Midbrain (tissue), 1 donor: ENCODE measurements at places on chromosomes 13 and 19.

DNA sequence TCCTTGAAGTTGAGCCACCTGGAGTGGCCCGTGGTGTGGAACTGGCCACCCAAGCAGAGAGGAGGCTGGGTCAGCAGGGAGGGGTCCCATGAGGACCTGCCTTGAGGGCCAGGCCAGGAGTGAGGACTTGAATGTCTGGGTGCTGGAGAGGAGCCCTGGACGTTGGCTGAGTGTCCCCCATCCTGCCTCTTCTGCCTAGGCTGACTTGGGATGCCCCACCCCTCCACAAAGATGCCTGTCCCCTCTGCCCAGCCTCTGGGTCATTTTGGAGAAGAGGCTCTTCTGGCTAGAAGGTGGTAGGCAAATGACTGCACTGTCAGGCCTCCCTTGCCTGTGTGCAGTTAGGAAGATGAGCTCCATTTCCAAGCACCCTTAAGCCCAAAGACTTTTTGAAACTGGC is 1.7 kb downstream of the SSBP4 start:
- no peak for DNase-seq

- DNase-seq: no peak
Measured at GRCh38 chr13:50244713-50245574, 229.7 kb downstream of the KCNRG start.

GRCh38 chr13:87444135-87444534 is 227.0 kb upstream of the SLITRK5 start:
- no peak for DNase-seq

GRCh38 chr19:3369337-3370213 is 3.2 kb downstream of the NFIC start:
- DNase-seq: peak; percentile 63

- DNase-seq: no peak
Measured at GRCh38 chr19:4906963-4907362, 2.3 kb upstream of the UHRF1 start.

DNA sequence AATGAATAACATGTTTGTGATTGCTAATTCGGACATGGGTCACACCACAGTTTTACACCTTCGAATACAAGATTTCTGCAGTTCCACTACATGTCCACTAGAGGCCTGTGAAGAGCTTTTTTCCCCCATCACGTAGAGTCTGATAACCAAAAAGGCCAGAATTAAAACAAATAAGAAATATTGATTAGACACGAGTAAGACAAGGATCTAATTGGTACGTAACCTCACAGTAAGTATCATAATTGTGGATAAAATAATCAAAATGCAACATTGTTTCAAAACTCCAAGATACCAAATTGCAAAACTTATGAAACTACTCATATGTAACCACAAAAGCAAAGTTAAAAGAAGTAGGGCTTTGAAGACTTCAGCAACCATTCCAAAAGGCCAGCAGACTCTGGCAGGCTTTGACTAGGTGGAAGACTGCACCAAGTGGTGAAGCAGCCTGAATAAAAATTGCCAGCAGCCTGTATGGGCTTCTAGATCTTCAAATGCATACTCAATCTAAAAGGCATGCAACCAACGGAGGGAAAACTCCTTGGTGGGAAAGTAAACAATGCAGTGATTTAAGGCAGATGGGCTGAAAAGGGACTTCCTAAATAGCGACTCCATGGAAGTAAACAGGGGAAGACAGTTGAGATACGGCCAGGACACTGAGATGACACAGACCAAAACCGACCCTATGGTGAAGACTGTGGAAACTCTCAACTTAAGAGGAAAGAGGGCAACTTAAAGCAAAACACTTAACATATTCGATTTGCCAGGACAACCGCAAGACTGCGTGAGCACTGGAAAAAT is 56.7 kb downstream of the STARD13 start:
- peak; percentile 61 for DNase-seq

- DNase-seq: no peak
Measured at GRCh38 chr13:29684441-29684840, 89.0 kb upstream of the SLC7A1 start.

GRCh38 chr13:98517576-98518310 is 59.2 kb downstream of the STK24 start:
- DNase-seq: no peak

GRCh38 chr13:77532983-77533382 is 2.5 kb upstream of the SCEL start:
- no peak for DNase-seq

DNA sequence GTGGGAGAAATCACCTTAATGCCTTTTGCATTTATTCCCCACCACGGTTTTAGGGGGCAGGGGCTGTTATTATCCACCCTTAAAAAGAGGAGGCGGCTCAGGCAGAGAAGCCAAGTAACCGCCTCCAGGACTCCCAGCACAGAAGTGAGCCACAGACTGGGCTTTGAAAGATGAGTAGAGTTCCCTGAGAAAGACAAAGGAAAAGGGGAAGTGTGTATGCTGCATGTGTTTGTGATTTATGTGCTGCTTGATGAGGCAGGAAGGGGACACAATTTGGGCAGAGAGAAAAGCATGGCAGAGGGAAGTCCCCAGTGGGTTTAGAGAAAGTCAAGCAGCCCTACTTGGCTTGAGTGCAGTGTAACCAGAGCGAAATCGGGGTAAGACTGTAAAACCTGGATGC is 85.0 kb downstream of the DOCK9 start:
- DNase-seq: no peak

GRCh38 chr13:98142380-98143156 is at the start of gene FARP1:
TSS of gene FARP1 (plus strand) at chr13:98143094. CDS start at chr13:98213243, 70,149 bp downstream.
- DNase-seq: peak; percentile 68

DNA sequence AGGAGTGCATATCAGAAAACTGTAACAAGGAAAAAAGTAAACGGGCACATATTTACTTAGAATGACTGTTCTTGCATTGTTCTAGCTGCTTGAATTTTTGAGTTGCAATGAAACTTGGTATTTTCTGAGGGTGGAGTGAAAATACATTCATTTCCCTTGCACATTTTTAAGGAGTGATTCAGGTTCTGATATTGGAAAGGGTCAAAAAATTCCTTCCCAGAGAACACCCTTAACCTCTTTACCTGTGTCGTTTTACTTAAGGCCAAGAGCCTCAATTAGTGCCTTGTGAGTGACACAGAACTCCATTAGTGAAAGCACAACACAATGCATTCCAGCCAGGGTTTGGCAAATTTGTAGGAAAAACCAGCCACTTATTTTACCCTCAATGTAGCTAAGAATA is 2.3 kb downstream of the ITGBL1 start:
- no peak for DNase-seq

DNA sequence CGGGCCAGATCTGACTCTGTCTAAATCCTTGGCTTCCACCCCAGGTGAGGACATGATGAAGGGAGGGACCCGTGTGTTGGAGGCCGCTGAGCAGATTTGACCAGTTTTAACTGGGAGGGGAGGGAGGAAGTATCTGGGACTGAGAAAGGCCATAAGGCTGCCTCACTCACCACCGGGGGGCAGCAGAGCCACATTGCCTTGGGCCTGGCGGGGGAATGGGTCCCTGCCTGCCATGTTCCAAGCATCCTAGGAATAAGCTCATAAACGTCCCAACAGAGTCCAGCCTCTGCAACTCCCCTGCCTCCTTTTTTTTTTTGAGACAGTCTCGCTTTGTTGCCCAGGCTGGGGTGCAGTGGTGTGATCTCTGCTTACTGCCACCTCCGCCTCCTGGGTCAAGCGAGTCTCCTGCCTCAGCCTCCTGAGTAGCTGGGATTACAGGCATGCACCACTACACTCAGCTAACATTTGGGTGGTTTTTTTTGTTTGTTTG is 15.5 kb downstream of the MAST3 start:
- DNase-seq: peak; percentile 88

- DNase-seq: no peak
Measured at GRCh38 chr19:18234194-18234593, 8.0 kb upstream of the PDE4C start.

GRCh38 chr19:51706885-51707284 is 13.8 kb downstream of the SPACA6 start:
- no peak for DNase-seq

DNA sequence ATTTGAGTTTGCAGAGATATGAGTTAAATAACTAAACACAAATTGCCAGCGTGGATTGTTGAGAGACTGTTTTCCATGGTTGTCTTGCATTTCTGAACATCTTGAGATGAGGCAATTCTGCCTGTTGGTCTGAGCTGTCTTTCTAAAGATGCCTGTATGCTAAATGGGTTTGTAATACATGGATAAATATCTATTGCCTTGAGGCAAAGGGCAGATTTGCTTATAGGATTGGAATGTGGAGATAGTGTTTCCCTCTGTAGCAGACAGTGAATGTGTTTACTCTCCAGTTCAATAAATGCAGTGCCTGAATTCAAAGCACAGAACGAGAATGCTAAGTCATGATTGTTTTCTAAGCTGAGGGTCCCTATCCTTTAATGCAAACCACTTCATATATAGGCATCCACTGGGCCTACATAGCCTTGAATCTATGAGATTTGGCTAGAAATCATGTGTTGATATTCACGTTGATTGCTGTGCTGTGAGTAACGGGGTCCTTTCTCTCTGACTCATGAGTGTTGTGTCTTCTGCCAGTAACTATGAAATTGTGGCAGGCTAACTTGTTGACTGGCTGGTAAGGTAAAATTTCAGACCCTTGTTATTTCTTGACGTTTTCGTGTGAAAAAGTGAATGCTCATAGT is 2554.8 kb downstream of the PCDH9 start:
- no peak for DNase-seq

GRCh38 chr19:51726049-51726448 is 2.3 kb upstream of the HAS1 start:
- DNase-seq: peak; percentile 85

- DNase-seq: no peak
Measured at GRCh38 chr13:31436478-31436877, 236.7 kb downstream of the B3GLCT start.

- DNase-seq: no peak
Measured at GRCh38 chr13:28532388-28533124, 37.6 kb upstream of the FLT1 start.

DNA sequence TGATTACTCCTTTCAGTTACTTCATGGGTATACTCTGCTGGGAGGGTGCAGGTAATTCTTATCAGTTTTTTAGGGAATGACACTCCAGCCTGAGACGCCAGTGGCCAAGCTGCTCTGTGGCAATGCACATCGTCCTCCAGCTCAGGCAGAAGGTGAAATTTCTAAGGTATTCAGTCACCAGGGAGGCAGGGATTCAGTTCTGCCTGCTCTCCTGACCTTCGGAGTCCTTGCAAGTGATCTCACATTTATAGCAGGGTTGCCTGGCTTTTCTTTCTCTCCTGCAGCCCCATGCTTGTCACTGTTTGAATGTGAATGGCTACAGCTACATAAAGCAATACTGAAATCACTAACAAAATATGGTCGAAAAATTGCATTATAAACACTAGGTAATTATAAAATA is 1447.5 kb downstream of the EFNB2 start:
- no peak for DNase-seq

GRCh38 chr19:45323671-45324081 is 1.0 kb upstream of the CKM start:
- DNase-seq: no peak

DNA sequence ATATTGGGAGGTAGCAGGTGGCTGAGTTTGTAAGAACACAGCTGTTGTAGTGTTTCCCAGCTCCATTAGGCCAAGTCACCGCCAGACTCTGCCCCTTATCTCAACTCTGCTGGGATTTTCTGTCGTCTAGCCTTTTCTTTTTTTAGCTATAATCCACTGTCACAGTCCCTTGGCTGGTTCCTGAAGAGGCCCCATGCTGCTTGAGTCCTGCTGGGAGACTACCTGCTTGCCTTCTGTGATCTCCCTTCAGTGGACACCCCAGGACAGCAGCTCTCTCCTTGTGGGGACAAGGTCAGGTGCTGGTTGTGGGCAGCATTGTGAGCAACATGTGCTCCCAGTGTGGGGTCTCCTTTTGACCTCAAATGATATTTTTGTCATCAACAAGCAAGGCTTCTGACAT is 195.0 kb upstream of the ATXN8OS start:
- DNase-seq: no peak

- DNase-seq: no peak
Measured at GRCh38 chr19:18137657-18138339, 15.2 kb upstream of the PIK3R2 start.

DNA sequence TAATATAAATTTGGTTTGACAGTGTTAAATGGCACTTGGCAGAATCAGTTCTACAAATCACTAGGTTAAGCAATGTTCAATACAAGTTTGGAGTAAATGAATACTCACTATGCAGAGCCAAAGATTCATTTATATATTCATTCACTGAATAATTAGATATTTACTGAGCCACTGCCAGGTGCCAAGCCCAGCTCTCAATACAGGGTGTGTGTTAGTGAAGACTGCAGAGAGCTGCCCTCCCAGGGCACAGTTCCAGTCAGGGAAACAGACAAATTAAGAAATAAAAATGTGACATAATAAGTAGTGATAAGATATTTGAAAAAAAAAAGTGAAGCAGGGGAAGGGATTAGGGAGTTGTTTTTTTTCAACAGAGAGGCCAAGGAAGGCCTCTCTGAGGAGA is 411.7 kb downstream of the KCNRG start:
- DNase-seq: no peak

DNA sequence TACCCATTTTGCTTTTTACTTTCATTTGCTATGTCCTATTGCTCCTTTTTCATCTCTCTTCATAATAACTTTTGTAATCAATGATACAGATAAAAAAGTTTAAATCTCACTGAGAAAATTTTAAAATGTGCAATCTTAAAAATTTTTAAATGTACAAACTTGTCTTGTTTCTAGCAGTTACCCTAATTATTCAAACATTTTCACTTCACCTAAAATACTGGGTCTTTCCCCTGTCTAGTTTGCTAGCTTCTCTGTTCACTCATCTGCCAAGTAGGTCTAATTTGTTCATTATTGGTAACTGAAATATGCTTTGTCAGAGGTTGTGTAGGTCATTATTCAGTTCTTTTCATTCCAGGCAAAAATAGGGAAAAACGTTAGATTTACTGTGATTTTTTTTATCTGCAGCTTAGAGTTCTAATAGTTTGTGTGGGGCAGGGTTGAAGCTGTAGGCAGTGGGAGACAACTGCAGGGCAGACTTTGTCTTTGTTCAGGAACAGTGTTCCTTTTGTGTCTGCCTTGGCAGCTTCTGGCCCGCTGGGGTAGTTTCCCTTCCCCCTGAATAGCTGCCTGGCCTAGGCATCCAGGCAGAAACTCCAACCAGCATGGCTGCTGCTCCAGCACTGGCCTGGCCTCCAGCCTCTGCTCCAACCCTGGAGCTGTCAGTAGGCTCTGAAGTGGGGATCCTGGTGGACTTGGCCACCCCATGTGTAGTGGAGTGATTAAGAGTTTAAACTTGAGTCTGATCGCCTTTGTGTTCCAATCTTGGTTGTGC is 48.5 kb downstream of the WDFY2 start:
- DNase-seq: peak; percentile 92

DNA sequence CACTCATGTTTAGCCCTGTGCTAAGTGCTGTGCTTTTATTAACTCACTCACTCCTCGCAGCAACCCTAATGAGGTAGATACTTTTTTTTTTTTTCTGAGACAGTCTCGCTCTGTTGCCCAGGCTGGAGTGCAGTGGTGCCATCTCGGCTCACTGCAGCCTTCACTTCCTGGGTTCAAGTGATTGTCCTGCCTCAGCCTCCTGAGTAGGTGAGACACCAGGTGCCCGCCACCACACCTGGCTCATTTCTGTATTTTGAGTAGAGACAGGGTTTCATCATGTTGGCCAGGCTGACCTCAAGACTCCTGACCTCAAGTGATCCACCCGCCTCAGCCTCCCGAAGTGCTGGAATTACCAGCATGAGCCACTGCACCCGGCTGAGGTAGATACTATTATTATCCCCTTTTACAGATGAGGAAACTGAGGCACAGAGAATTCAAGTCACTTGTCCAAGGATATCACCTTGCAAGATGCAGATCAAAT is 2.5 kb downstream of the ITPKC start:
- DNase-seq: no peak
